ENCODE measurements at places on chromosomes 5 and 9.

DNA sequence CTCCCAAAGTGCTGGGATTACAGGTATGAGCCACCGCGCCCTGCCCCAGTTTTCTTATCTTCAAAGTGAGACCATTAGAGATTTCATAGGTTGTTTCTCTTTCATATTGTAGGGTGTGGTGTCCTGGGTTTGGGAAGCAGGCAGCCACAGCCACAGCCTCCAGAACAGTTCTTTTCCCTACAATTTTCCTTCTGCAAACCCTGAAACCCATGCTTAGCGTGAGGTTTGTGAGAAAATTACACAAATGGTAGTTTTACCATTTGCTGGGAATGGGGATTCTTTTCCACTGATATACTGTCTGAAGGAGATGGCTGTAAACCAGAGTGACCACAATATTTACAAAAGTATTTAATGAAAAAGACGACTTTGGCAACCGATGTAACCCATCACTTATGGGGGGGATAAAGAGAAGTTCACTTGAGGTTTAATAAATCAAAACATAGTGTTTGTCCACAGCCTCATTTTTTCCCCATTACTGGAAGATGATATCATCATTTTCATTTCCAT is 26.7 kb upstream of the ECM2 start:
- DNase-seq = peak; percentile 94

- DNase-seq = peak; percentile 45
Observed at GRCh38 chr5:337563-338130, 16.1 kb downstream of the AHRR start.

GRCh38 chr9:90343991-90344390 is 298.6 kb downstream of the DIRAS2 start:
- peak; percentile 72 for DNase-seq

GRCh38 chr9:69605406-69605805 is 66.8 kb downstream of the APBA1 start:
- peak; percentile 28 for DNase-seq

GRCh38 chr5:168792678-168793077 is 213.5 kb upstream of the PANK3 start:
- DNase-seq = no peak

DNA sequence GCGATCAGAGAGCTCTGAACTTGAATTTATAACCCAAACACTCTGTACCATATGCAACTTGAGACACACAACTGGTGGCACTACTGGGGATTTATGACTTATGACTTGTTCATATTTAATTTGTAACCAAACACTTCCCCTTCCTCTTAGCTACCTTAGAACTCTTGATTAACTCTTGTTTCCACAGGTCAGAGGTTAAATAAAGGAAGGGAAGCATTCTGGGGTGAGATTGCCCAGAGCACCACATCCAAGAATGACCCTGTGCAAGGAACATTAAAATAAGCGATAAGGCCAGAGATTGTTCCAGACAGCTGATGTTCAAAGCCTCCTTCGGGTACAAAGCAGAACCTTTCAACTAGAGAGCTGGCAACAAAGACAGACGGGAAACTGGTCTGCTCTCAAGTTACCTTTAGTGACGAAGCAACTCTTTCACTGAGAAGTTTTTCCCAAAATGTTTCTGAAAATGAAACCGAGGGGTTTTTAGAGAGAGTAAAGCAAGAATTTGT is 242.6 kb downstream of the DENND1A start:
- DNase-seq = no peak

DNA sequence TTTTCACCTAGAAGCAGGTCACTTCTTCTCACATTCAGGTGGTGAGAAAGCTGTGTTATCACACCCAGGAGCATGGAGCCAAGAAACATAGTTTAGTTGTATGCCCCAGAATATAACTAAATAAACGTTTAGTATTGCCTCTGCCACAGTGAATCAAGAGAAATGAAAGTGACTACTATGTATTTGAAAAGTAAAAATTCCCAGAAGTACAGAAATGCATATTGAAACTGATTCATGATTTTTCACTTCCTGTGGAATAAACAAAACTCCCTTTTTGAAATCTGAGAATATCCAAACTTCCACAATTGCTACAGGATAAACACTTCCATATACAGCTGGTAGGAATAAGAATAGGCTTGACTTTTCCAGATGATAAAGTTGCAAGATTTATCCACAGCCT is 15.3 kb upstream of the NINJ1 start:
- no peak for DNase-seq

DNA sequence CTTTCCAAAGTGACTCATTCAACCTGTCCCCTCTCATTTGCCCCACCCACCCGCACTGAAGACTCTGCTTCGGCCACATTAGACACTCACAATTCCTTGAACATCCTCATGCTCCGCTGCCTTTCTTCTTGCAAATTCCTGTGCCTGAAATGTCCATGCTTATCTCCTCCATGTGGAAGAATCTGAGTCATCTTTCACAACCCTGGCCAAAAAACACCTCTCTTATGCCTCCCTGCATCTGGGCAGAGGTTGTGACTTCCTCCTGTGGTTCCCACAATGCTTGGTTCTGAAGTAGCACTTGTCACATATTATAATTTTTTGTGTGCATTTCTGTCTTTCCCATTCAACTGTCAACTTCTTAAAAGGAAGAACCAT is 238.6 kb downstream of the ENC1 start:
- no peak for DNase-seq

- DNase-seq = no peak
Observed at GRCh38 chr9:129177443-129177790, 644 bp downstream of the IER5L start.

- peak; percentile 57 for DNase-seq
Observed at GRCh38 chr9:112554516-112554915, 67.9 kb downstream of the KIAA1958 start.

DNA sequence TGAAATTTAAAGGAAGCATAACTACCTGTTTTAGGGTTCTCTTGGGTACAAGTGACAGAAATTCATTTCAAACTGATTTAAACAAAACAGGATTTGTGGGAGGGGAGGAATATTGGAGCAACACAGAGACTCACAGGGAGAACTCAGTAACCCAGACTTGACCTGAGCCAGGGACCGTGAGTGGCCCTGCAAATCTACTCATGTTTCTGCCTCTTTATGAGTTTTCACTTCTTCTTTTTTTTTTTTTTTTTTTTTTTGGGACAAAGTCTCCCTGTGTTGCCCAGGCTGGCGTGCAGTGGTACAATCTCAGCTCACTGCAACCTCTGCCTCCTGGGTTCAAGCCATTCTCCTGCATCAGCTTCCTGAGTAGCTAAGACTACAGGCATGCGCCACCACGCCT is 405.6 kb upstream of the ZNF608 start:
- no peak for DNase-seq
